ENCODE measurements at places on chromosomes 1 and 21.

- DNase-seq, result no peak
Measured at GRCh38 chr1:3070309-3070643, 1.3 kb downstream of the PRDM16 start.

DNA sequence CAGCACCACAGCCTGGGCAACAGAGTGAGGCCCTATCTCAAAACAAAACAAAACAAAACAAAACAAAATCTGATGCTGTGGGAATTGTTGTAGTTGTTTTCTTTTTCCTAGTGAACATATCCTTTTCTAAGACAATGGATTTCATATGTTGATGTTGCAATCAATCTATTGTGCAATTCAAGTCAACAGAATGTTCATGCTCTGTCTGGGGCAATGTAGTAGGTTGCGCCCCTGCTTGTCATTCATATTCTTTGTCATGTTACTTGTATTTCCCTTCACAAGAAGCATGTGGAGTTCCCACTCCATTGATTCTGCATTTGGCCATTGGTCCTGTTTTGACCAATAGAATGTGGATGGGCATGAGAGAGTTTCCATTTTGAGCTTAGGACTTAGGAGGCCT is 223.9 kb downstream of the DUSP10 start:
- DNase-seq, result no peak

GRCh38 chr1:227433663-227434341 is 115.5 kb upstream of the CDC42BPA start:
- DNase-seq, result no peak

DNA sequence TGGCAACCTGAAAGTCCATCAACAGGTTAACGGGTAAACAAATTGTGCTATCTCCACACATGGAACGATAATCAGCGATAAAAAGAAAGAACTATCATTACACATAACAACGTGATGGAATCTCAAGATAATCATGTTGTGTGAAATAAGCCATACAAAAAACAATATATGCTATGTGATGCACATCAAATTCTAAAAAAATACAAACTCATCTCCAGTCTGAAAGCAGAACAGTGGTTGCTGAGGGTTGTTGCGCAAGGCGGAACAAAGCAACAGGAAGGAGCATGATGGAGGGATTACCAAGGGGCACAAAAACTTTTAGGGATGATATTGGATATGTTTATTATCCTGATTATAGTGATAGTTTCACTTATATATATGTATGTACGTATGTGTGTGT is 324.8 kb downstream of the VAV3 start:
- no peak for DNase-seq

GRCh38 chr1:162069334-162070093 is at the start of gene NOS1AP:
NOS1AP (plus strand) TSS chr1:162069691; CDS start chr1:162070178, 487 bp downstream.
- peak; percentile 72 for DNase-seq

DNA sequence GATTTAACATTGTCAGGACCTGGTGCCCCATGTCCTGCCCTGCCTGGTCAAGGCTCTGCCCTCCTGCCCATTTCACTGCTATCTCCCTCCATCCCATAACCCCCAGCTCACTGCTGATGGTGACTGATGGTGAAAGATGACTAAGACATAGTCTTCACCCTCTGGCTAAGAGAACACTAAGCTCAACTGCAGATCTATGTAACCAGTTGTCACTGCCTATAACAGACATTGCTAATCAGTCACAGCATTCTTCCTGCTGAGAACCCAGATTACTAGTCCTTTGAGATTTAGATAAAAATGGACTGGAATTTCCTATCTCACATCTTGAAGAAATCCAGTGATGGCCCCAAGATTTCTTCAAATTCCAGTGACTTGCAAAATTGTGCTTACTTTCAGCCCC is 8.0 kb upstream of the ZNF362 start:
- DNase-seq, result no peak

DNA sequence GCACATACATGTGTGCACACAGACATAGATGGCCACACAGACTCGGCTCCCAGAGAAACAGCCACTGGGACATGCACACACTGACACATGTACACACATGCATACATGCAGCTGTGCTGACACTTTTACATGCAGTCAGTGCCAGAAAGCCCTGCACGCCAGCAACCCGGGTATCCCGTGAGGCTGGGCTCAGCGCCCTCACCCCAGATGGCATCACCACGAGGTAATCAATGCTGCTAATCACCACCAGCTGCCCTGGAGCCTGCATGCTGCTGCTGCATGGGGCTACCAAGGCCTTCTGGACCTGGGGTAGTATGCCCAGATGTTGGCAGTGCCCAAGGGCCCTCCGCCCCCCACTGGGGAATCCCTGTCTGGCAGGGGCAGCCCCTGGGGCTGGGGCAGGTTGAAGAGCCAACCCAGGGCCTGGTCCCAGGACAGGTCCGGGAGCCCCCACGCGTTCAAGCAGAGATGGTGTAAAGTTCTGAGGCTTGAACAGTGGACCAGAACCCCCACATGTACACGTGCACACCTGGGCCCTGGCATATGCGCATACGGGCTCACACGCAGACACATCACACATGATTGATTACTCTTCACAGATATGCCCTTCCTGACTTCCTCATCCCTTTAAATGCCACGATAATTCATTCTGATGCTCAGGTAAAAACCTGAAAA is 2.7 kb upstream of the COL16A1 start:
- DNase-seq, result no peak

DNA sequence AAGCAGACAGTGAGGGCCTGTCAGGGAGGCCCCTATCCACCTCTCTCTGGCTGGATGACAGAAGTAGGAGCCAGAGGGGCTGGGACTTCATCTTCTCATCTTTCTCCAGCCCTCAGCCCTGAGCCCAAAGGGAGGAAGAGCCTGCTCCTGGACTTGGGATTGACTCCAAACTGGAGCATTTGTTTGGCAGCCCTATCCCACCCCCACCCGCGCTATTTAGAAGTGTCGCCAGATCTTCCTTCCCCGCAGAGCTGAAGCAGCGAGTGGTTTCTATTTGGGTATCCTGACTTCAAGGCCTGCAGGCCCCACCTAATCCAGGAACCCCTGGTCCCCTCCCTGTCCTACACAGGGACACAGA is 9.6 kb downstream of the NES start:
- peak; percentile 32 for DNase-seq

DNA sequence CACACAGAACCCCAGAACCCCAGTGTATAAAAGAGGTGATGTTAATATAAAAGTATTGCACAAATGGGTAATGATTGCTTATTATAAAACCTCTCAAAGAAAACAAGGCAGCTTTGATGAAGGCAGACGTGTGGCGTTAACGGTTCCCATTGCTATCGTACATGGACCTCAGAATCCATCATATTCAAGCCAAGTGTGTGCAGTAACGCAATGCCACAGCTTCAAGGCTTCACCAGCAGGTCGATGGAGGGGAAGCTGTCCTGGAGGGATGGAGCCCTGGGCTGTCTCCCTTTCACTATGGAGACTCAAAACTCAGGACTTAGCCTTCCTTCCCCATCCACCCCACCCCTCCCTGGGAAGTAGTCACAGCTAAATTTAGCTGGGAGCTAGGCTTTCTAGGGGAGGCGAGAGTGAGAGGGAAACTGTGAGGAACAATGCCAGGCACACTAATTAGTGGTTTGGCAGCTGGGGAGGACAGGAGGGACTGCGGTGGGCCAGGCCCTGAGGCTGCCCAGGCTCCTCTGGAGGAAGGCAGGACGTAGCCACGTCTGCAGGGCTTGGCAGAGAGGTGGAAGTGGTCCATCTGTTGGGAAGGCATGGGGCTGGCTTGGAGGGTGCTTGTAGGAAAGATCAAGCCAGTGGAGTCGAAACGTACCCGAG is 121.2 kb downstream of the HMGB4 start:
- DNase-seq, result no peak

DNA sequence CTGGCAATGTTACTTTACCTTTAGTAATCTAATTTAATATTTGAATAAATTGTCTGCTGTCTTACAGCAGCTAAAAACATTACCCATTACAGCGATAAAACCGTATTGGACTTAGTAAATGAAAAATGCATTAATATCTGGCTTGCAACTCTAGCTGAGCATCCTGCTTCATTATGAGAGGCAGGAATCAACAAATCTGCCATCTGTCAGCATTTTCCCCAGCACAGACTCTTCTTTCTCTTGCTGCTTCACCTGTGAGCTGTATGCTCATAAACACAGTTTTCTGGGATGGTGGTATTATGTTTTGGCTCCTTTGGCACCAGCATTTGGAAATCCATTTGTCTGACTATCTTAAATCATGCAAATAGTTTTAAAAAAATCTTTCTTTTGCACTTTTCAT is 487.1 kb downstream of the KCNT2 start:
- no peak for DNase-seq

GRCh38 chr1:207818971-207819451 is 67.2 kb downstream of the CD46 start:
- DNase-seq, result peak; percentile 44

- DNase-seq, result no peak
Measured at GRCh38 chr1:154488922-154489321, 13.1 kb upstream of the TDRD10 start.

- DNase-seq, result no peak
Measured at GRCh38 chr1:199918196-199918769, 109.2 kb upstream of the NR5A2 start.

- DNase-seq, result no peak
Measured at GRCh38 chr21:29151931-29152330, 21.5 kb downstream of the MAP3K7CL start.

GRCh38 chr1:22831729-22832413 is 121.2 kb downstream of the EPHB2 start:
- DNase-seq, result no peak

DNA sequence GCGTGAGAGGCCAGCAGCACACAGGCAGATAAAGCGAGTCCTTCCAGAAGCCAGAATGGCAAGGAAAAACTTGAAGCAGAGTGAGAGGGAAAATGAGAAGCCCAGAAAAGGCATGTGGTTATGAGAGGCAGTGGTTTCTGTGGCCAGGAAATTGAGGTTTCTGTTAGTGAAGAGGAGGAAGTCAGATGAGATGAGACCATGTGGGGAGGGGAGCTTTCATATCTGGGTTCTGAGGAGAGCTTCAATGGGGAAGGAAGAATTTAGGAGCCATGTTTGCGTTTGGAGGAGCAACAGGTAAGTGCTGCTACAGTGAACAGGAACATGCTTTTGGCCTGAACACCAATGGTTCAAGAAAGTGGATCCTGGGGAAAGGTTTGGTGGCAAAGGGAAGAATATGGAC is 6.1 kb upstream of the CD1A start:
- no peak for DNase-seq

- DNase-seq, result peak; percentile 32
Measured at GRCh38 chr1:231337043-231337471, 595 bp downstream of the EXOC8 start.

DNA sequence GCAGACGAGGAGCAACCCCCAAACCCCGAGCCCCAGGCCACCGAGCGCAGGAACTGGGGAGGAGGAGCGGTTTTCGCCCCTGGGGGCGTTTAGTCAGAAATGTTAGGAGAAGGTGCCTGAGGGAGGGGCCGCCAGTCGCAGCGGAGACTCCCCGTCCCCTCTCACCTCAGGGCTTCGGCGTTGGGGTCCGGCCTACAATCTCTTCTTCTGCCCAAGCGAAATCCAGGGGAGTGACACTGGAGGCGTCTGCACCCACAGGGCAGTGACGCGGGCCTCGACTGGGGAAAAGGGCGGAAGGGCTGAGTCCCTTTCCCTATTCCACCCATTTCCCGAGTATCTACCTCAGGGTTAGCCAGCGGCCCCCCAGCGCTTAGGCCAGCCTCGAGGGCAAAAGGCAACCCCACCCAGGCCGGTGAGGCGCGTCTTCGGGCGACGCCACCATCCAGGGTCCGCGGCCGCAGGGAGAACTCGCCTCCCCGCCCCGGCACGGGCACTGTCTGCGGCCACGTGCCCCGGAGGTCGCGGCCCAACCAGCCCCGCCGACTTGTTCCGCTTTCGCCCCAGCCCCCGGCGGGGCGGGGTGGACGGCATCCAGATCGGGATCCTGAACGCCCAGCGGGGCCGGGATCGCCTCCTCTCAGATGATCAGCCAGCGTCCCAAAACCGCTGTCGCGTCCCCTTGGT is 118.7 kb upstream of the BARHL2 start:
- DNase-seq, result no peak

DNA sequence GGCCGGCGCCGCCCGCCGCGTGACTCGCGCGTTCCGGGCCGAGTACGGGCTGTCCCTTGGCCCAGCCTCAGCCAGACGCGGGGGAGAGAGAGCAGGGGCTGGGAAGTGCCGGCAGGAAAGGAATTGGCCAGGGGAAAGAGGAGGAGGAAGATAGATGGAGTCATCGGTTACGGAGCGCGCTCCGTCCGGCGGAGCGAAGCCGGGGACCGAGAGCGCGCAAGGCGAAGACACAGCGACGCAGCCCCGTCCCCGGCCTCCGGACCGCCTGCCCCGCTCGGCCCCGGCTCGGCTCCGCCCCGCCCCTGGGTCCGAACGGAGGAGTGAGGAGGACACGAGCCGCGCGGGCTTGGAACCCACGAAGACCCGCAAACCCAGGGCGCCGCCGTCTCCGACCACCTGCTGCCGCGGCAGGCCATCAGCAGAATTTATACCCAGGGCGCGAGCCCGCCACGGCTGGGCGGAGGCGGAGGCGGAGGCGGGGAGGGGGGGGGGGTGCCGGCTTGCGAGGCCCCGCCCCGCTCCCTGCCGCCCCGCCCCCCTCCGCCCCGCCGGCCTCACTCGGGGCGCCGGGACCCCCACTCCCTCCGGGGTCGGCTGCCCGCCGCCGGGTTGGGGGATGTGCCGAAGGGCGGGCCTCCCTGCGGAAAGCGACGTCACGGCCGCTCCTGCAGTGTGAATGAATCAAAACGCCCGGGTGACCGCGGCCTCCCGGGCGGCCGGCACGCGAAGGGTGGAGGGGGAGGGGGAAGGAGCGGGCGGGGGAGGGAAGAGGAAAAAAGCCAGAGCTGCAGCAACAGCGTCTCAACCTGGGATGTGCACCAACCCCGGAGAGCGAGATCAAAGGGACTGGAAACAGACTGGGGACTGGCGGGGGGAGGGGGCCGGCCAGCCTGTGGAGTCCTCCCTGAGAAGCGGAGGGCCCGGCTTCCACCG is at the start of gene LHX4:
TSS of gene LHX4 (plus strand) at position 782 of the 933 bp plus-strand sequence. CDS start 266 bp downstream, outside the sequence.
- DNase-seq, result no peak

DNA sequence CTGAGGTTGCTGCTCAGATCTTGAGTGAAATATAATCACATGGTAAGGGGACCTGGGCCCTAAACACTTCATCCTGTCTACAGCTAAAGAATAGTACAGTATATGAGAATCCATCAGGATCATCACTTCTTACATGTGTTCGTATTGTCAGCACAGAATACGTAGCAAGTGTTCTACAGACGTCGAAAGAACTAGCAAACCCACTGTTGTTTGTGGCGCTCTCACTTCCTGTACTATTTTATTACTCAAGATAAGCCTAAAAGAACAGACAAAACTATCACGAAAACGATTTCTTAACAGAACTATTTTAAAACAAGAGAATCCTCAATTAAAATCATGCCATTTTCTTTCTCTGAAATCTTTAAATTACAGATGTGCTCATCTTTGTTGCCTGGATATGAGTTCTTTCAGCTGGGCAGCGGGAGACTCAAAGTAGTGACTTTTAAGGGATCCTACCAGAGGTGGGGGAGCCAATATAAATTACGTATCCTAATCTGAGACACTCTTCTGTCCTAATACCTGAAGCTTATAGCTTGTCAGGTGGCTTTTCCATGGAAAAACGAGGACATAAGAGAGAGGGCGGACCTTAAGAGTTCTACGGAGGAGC is 724 bp downstream of the ST7L start:
- DNase-seq, result no peak

All from anterior cingulate cortex (tissue), 58 donors.